Motor neuron (in vitro differentiated cells): ENCODE measurements at places on chromosomes 6 and 20. TPM values are rescaled to one million over a fixed set of nuclear protein-coding genes. Genes with fewer than 3 reads are reported as not detected.

MTG2 gene
- 18.7 and 20.0 TPM in 2 replicates for total RNA-seq

ARMC12 gene
- 0.50 and 0.58 TPM in 2 replicates for total RNA-seq

CHD6 gene
- total RNA-seq = 23.3 and 23.7 TPM in 2 replicates

C20orf204 gene
- total RNA-seq = 0.65 and 0.94 TPM in 2 replicates

USP49 gene
- total RNA-seq = 11.5 and 14.0 TPM in 2 replicates

HS3ST5 gene
- 2.0 and 2.2 TPM in 2 replicates for total RNA-seq

IGF2R gene
- 68.2 and 109 TPM in 2 replicates for total RNA-seq

ANKRD66 gene
- 0.63 and 0.76 TPM in 2 replicates for total RNA-seq

RSPO3 gene
- total RNA-seq = 0.30 and 0.36 TPM in 2 replicates

TNFRSF6B gene
- total RNA-seq = not detected in 2 replicates

ZNF831 gene
- 0.09 and 0.13 TPM in 2 replicates for total RNA-seq

GJA1 gene
- total RNA-seq = 50.8 and 51.1 TPM in 2 replicates

RPP40 gene
- total RNA-seq = 10.8 and 10.9 TPM in 2 replicates

PABPC1L gene
- 8.8 and 11.6 TPM in 2 replicates for total RNA-seq

LTA gene
- total RNA-seq = not detected in 2 replicates

SLC17A3 gene
- 0.40 and 0.77 TPM in 2 replicates for total RNA-seq

POM121L2 gene
- total RNA-seq = 0.22 TPM in 1 of 2 replicates, not detected in the other

APOBEC2 gene
- total RNA-seq = 0.22 and 0.63 TPM in 2 replicates

COX4I2 gene
- total RNA-seq = not detected in 2 replicates

NRSN1 gene
- total RNA-seq = 0.54 and 4.8 TPM in 2 replicates

THEMIS gene
- total RNA-seq = 0.22 and 0.57 TPM in 2 replicates

EYA2 gene
- 1.2 and 1.6 TPM in 2 replicates for total RNA-seq

MEI4 gene
- total RNA-seq = not detected in 2 replicates

RIPPLY2 gene
- total RNA-seq = 3.6 and 6.1 TPM in 2 replicates

ZBTB24 gene
- 10.4 and 11.5 TPM in 2 replicates for total RNA-seq

OR2J3 gene
- total RNA-seq = 0.15 and 0.17 TPM in 2 replicates

CRISP2 gene
- total RNA-seq = 0.29 TPM in 1 of 2 replicates, not detected in the other

SCAND1 gene
- 70.6 and 84.7 TPM in 2 replicates for total RNA-seq

E2F1 gene
- total RNA-seq = 12.1 and 12.8 TPM in 2 replicates

BHLHE23 gene
- total RNA-seq = 0.50 TPM in 1 of 2 replicates, not detected in the other

HLA-DQA1 gene
- total RNA-seq = 0.13 and 0.23 TPM in 2 replicates

FNDC1 gene
- 5.7 and 6.5 TPM in 2 replicates for total RNA-seq

CRISP3 gene
- not detected in 2 replicates for total RNA-seq

MRAP2 gene
- 0.46 TPM in 1 of 2 replicates, not detected in the other for total RNA-seq

NMBR gene
- 0.43 and 0.63 TPM in 2 replicates for total RNA-seq

POFUT1 gene
- total RNA-seq = 33.6 and 35.8 TPM in 2 replicates

TBPL1 gene
- 39.3 and 47.6 TPM in 2 replicates for total RNA-seq

SNAP25 gene
- total RNA-seq = 6.7 and 10.1 TPM in 2 replicates
